ENCODE measurements at places on chromosomes 2 and 18.
A peak's percentile ranks its signal among the peaks of the same experiment; 100 is the strongest.

- no peak for DNase-seq
Observed at GRCh38 chr2:220263300-220263699, 635.9 kb downstream of the SLC4A3 start.

GRCh38 chr2:28300485-28301341, 91.9 kb upstream of the FOSL2 start:
- no peak for DNase-seq

- no peak for DNase-seq
Observed at GRCh38 chr2:46846536-46846935, 69.1 kb downstream of the MCFD2 start.

DNA sequence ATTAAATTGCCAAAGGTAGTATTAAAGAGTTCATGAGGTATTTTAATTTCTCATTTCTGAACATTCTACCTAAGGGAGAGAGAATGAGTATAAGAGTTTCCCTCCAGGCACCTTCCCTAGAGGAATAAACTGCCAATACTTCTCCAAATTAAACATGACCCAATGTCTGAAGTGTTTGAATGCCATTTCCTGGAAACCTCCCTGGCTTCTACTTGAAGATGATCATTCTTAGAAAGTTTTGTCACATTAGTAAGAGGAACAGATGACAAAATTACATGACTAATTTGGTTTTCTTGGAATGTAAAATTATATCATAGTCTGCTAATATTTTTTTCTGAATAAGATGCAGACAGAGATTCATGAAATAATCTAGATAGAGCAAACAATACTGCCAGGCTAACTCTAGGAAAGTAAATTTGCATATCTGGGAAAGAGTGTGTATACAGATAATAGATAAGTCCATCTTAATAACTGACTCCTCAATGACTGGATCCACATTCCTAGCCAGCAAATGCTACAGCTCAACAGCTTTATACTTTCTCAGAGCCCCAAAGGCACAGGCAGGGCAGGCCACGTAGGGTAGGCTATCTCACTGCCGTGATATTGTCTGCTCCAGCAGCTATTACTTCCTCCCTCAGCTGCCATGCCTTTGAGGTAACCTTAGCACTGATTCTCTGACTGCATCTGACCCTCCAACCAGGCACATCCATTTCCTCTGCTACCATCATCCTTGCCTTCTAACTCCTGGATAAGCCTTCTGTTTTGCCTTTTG, 630.8 kb upstream of the PIK3C3 start:
- DNase-seq: no peak

- no peak for DNase-seq
Observed at GRCh38 chr2:10009271-10009810, 34.0 kb upstream of the KLF11 start.

GRCh38 chr2:235492850-235493344, 946 bp upstream of the AGAP1 start:
- peak; percentile 88 for DNase-seq

DNA sequence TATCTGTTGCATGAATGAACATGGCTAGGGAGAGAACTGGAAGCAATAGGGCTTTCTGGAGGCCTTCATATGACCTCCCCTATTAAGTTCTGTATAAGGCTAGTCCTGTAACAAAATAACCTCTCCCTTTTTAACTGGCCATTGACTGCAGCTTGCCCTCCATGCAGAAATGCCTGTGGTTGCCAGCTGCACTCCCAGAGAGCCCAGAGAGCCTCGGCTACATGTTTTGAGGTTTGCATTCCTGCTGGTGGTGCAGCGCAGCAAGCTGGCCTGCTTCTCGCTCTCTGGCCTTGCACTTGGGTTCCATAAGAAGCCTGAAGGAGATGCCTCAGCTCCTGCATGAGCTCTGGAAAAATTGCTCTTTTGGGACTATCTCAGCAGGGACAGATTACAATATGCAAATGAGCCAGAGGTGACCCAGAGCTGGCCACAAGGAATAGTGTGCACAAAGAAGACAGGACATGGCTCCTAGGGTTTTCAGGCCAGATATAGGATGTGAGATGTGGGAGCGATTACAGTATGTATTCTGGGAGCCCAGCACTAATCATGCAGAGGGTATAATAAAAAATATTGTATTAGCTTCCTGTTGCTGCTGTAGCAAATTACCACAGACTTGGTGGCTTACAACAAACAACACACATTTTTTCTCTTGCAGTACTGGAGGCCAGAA, 186.7 kb downstream of the INSIG2 start:
- no peak for DNase-seq

DNA sequence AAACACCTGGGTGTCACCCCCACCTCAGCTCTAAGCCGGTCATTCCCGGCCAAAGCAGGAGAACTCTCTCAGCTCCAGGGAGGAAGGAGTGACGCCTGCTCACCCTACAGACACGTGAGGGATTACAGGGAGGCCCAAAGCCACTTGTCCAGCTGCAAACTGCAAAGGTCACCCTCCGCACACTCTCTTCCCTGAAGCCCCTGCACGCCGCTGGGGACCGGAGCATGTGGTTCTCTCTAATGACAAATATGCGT, 108.0 kb upstream of the ID2 start:
- DNase-seq: no peak

DNA sequence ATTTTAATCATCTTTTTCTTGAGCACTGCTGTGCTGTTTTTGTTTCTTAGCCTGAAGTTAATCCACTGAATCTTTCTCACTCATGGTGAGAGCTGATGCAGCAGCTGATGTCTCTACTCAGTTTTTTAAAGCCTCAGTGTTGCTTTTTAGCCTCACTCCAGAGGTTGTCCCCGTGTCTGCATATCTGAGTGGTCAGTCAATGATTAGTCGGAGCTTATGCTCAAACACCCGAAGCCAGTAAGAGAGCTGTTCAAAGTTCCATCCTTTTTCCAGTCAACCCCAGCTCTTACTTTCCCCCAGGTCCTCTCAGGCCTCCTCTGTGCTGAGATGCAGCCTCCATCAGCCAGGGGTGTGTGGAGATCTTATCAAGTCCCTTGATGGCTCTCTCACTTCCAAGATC, 81.1 kb downstream of the MBOAT2 start:
- no peak for DNase-seq

DNA sequence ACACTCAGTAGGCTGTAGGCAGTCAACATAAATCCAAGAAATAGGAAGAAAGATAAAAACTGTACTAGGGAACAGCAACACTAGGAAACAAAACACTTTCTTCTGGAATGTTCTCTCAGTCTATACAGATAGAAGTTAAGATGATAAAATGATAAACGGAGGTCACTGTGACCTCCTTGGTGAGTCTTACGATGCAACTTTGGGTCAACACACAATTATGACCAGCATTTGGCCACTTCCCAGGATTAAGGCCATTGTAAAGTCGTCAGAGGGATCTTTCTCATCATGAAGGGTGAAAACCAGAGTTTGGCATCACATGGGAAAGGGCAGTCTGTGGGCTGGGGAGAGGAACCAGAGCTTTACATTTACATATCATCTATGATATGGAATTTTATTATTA, 33.4 kb downstream of the LAMA3 start:
- DNase-seq: no peak

DNA sequence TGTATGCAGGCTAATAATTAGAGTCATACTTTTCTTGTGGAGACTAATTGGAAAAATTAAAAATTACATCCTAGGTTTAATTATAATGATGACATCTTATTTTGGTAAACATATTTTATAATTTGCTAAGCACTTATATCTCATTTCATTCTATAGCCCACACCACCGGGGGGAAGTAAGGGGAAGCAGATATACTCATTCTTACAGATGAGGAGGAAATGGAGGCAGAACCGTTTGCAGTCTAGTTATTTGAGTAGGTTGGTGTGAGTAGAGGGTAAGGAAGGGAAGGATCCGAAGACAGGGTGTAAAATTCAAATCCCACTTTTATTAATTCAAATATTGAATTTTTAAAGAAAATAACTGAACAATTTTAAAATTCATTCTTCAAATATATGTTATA, 3.7 kb downstream of the ITGAV start:
- DNase-seq: no peak

DNA sequence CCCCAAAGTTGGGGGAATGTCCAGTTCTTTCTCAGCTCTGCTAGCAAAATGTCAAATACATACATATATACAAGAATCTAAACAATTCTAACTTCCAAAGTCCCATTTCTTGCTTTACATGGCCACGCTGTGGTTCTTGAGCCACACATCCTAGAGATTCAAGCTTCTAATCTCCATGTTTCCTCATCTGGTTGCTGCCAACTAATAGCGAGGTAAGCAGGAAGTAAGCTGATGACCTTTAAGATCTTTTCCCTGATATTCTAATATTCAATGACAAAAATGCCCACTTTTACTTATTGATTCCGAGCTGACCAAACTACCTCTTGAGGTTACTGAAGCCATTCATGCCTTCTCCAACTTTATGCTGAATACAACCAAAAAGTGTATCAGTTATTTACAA, 3.3 kb downstream of the VPS54 start:
- no peak for DNase-seq

DNA sequence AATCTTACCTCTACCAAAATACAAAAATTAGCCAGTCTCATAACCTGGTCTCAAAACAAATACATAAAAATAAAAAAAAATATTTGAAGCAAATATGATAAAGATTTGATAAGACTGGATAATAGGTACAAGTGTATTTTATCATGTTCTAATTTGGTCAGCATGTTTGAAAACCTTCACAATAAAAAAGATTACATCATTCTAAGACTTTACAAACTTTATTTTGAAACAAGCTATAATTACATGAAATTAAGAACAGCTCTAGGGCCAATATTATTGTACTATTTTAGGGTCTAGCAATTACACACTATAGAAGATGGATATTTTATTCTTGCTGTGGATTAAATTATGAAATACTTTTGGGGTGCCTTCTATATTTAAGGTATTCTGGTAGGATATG, 29.4 kb upstream of the MCM6 start:
- no peak for DNase-seq
